ENCODE measurements at places on chromosomes 11 and 22.

DNA sequence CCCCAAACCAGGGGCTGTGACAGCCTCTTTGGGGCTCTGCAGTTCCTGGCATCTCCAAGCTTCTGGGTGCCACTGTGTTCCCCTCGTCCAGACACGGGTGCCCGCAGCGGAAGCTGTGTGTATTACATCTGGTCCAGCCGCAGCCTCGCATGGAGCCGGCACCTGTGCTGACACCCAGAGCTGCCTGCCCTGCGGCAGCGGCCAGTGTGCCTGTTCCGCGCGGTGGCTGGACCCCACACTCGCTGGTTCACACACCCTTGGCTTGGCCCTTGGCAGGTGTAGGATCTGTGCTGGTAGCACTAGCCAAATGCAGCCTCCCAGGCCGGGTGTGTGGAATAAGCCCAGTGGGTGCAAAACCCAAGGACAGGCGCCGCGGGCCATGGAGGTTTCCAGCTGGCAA is 24.5 kb upstream of the RNASEH2C start:
- no peak for DNase-seq

DNA sequence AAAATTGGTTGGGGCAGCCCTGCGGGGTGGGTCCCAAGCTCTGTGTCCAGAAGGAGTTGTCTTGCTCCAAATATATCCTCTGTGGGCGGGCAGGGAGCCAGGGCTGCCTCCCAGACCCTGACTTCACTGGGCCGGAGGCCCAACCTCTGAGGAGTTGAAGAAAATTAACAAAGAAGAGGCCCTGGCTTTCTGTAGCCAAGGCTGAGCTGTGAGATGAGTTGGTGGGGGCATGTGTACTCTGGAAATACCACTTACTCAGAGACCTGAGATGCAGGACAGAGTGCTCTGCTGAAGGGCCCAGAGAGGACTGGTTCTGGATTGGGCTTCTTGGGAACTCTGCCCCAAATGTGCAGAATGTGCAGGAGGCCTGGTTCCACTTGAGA is 96.3 kb downstream of the SWAP70 start:
- peak; percentile 43 for DNase-seq

DNA sequence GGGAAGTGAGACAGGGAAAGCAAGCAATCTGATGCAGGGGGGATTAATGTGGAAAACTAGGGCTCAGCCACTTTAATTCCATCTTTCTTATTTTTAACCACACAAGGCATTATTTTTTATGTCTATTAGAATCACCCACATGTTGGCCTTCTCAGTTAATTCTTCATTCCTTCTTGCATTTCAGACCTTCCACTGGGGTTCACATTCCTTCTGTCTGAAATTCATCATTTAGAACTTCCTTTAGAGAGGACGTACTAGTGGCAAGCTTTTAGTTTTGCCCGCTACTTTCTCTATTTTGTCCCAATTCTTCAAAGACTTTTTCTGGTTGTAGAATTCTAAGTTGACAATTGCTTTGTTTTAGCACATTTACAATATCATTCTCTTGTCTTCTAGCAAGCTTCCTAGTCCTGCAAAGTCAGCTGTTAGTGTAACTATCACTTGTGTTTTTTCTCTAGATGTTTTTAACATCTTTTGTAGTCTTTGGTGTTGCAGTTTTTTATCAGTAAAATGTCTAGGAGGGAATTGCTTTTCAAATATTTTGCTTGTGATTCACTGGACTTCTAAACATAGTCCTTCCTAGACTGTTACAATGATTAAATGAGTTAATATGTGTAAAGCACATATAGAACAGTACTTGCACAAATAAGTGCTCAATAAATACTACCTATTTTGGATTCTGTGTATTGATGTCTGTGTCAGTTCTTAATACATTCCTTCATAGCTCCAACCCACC is 5.5 kb upstream of the NNMT start:
- no peak for DNase-seq

DNA sequence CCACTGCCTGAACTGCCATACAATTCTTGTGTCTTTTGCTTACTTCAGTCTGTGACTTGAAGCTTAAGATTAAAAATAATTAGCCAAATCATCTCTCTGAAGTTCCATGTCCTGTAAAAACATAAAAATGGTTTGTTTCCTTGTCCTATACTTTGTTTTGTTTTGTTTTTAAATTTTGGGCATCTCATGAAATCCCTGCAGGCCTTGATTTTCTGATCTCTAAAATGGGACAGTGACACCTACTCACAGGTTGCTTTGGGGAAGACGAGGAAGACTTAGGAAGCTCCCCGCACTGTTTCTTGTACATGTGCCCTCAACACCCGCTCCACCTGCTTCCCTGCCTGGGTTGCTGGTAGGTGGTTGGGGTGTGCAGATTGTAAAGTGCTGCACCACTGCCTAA is 38.9 kb downstream of the TSPAN18 start:
- no peak for DNase-seq

GRCh38 chr22:30947816-30948454 is 20.6 kb downstream of the MORC2 start:
- peak; percentile 70 for DNase-seq

DNA sequence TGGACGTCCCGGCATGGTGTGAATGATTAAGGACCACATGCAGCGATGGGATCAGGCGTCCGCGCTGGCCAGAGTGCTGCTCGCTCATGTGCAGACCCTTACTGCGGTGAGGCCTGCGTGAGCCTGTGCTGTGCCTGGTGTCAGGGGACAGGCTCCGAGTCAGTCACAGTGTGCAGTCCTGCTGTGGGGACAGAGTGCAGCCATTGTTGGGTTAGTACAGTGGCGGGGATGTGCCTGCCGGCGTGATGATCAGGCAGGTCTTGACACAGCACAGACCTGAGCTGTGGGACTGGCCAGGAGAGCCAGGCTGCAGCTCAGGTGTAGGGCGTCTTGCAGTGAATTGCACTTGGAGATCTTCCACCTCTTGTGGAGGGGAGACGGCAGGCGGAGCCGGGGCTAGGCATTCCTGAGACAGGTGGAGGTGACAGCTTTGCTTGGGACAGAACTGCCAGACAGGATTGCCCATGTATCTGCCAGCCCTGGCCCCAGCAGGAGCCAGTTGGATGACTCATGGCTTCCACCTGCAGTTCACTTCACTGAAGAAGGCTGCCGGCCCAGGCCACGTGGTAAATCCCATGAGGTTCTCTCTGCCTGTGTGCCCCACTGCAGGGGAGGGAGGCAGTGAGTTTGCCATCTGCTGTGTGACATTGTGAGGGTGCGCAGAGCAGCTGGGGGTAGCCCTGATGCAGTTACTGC is 17.3 kb downstream of the TRMU start:
- peak; percentile 58 for DNase-seq

GRCh38 chr22:24265734-24266133 is 4.9 kb upstream of the SPECC1L start:
- no peak for DNase-seq

DNA sequence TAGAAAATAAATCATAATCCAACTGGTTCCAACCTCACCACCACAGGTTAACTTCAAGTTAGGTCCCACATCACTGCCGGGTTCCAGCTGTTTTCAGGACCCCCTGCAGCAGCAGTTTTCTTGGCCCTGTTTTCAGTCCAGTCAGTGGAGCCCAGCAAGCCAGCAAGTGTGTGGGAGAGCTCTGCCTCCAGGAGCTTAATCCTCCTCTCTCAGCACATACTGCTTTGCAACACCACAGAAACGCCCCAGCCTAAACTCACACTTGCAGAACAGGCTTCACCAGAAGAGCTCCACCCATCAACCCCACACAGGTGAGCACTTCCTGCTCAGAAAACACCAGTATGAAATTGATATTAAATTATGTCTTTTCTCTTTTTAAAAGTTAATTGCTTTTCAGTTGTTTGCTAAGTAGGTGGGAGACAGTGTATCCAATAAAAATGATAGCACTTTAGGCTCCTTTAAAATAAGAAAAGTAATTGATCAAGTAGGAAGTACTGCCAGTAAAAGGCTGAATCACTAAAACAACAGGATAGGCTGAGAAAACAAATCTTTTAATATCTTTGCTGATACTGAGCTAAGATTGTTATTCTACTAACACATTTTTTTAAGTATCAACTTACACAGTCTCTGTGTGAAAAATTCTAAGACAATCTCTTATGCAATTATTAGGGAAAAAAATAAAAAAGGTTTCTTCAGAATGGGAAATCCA is 81.5 kb upstream of the TP53AIP1 start:
- peak; percentile 75 for DNase-seq

DNA sequence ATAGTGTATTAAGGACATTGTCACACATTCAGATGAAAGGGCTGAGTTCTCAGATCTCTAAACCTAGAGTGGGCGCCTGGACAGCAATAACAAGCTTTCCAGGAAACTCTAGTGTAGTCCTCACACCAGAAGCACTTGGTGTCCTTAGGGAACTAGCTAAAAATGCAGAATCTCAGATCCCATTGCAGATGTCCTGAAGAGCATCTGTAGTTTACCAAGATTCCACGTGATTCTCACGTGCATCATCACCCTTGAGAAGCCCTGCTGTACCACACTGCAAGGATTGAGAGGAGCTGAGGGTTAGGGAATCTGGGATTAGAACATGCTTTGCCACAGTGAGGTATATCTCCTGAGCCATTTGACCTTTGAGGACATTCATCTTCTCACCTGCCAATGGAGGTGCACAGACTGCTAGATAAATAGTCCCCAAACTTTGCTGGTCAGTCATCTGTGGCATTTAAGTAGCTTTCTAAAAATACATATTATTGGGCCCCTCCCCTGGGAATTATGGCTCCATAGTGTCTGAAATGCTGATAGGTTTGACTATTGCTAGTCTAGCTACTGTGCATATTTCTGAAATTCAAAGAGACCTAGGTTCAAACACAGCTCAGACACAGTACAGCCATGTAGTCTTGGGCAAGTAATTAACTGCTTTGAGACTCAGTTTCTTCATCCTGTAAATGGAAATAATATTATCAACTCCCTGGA is 1068.9 kb downstream of the OPCML start:
- no peak for DNase-seq

GRCh38 chr22:34567367-34567766 is 498.6 kb upstream of the ISX start:
- DNase-seq = no peak

- no peak for DNase-seq
These were observed 65.8 kb upstream of the SUSD2 start for GRCh38 chr22:24115247-24116207.

All from hepatocyte (in vitro differentiated cells).